ENCODE measurements at places on chromosomes 6 and 20.

DNA sequence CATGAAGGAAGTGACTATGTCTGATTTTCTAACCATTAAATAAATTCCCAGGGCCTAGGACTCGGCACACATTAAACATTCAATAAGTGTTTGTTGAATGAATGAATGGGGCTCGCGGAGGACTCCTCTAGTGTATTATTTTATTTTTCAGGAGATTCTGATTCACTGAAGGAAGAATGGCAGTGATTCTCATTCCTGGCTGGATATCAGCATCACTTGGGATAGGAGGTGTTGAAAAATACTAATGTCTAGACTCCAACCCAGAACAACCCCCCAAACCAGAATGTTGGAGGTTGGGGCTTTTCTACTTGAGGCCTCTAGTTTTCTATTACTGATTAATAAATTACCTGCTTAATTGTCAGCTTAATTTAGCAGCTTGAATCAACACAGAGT is 195.4 kb downstream of the BTBD3 start:
- peak; percentile 5 for DNase-seq

DNA sequence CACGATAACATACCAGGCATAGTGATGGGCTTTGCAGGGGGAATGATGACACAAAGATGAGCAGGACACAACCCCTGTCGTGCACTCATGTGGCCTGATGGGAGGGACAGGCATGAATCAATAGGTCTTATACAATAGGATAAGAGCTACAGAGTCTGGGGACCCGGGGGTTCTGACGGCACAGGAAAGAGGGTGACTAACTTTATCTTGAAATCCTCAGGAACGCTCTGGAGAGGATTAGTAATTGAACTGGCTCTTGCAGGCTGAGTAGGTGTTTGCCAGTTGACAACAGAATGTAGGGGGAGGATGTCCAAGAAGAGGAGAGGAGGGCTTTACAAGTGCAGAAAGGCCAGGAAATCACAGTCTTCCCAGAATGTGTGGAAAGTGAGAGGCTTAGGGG is 219.9 kb upstream of the ECI2 start:
- DNase-seq: peak; percentile 81

DNA sequence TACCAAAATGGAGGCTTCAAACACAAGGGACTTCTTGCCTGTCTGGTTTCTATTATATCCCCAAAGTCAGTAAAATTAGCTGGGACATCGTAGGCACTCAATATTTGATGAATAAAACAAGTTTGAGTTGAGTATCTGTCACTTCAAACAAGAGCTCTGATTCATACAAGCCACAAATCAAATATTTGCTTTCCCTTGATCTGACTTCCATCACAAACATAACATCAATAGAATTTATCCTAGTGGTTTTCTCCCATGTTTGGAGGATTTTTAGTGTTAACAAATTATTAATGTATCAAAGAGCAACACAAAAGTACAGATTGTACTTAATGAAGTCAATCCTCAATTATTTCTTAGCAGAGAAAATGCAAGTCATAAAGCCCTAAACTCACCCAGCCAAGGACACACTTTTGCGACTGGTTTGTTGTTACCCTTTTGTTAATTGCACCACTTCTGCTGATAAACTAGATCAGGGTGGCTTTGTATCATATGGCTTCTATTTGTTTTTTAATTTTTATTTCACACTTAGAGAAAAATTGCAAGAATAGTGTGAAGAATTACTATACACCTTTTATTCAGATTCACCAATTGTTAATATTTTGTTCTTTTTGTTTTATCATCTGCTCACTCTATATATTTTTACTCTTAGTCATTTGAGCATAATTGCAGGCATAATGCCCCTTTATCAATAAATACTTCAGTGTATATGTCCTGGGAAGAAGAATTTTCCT is 117.4 kb upstream of the PRDM1 start:
- no peak for DNase-seq

GRCh38 chr6:41901882-41902519 is 6.8 kb upstream of the USP49 start:
- peak; percentile 45 for DNase-seq

- no peak for DNase-seq
These were observed 66.1 kb downstream of the ADGB start for GRCh38 chr6:146664871-146665360.

GRCh38 chr6:11291582-11291981 is 59.1 kb upstream of the NEDD9 start:
- no peak for DNase-seq

- DNase-seq: no peak
These were observed 30.3 kb downstream of the CD83 start for GRCh38 chr6:14147891-14148290.

GRCh38 chr6:106704327-106704726 is 74.9 kb downstream of the QRSL1 start:
- DNase-seq: no peak

DNA sequence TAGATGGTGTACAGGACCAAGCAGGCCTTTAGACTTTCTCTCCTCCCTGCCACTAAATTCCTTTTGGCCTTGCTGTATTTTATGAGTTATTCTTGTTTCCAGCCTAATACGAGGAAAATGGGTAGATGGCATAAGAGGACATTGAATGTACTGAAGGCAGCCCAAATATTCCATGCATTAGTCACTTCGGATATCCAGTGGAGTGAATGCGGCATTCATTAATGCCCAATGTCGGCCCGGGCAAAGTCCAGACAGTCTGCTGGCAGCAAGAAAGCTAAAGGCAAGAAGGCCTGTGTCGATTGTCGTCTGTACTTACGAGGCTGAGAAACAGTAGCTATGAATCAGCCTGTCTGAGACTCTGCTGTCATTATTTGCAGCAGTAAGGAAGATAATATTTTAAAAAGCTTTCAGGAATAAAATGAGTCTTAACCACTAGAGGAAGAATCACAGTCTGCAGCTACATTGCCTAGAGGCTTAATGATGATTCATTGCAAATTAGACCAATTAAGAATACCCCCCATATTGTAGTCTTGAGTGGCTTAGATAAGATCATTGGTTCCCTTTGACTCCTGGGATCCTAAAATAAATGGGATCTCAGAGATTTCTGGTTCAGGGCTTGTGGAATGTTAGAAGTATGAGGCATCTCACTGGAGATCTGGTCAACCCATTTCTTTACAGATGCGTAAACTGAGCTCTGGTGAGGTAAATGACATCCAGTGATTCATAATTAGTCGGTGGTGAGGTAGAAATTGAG is 534.1 kb upstream of the JAG1 start:
- peak; percentile 16 for DNase-seq

GRCh38 chr20:187733-188132 is 1.8 kb downstream of the DEFB128 start:
- DNase-seq: no peak

DNA sequence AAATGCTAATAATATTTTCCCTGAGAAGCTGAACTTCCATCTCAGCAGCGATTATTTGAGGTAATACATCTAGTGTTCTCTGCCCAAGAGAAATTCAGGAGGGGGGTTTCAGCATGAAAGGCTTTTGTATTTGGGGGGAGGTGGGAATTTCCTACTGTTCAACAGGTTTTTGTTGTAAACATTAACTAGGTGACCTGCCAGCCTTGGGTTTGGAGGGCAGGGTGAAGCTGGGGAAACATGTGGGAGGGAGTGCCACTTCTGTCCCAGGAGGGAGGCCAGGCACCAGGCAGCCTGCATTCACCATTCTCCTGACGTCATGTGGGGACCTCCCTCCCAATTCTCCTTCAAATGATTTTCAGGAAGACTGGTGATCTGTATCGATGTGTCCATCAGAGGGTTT is 37.7 kb upstream of the PKHD1 start:
- DNase-seq: no peak

- DNase-seq: no peak
These were observed 797 bp upstream of the GNRH2 start for GRCh38 chr20:3042625-3043024.

- no peak for DNase-seq
These were observed 15.9 kb upstream of the FANCE start for GRCh38 chr6:35436071-35436857.

DNA sequence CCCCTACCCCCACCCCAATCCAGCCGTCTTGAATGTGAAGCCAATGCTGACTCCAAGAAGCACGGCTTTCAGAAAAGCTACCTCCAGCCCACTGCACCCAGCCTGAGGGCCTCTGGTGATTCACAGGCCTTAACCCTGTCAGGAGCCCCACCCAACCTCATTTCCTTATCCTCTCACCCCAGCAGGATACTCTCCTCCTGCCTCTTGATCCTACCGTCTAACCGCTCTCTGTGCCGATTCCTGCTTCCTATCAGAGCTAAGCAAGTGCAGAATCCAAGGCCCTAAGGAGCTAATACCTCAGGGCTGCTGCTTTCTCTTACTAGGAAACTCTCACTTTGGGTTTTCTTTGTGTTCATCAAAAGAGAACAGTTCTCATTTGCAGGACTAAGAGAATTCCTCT is 47.2 kb downstream of the TRERF1 start:
- DNase-seq: peak; percentile 91

DNA sequence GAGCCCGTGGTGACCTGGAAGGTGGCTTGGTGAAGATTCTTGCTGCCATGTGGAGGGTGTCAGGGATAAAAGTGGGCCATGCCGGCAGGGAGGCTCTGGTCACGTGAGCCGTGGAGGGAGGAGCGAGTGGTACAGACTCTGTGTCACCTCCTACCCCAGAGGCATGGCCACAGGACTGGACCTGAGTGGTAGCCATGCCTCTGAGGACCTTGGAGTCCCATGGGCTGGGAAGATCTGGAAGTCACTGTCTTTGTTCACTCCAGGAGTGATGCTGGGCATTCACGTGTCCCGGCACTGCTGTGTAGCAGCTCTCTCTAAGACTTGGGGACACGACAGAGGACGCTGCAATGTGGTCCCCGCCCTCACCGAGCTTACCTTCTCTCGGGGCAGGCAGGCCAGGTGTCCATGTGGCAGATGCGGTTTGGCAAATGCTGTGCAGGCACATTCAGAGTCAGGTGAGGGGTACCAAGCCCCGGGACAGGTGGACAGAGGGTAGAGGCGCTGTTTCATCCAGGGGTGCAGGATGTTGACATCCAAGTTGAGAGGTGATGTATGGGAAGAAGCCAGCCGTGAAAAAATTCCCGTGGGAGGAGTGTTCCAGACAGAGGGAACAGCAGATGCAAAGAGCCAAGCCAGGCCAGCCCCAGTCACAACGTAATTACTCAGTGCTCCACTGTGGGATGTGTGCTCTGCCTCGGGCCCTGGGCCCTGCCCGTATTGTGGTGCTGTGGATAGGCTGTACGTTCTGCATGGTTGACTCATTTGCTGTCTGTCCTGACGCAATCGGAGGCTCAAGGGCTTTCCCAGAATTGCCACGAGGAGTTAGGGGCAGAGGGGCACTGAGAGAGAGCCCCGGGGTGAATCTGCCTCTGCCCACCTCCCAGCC is 307.8 kb downstream of the TAF4 start:
- DNase-seq: no peak

GRCh38 chr6:108690326-108691049 is 129.8 kb downstream of the FOXO3 start:
- peak; percentile 59 for DNase-seq

GRCh38 chr6:113879186-113880096 is 22.3 kb downstream of the MARCKS start:
- DNase-seq: peak; percentile 63

DNA sequence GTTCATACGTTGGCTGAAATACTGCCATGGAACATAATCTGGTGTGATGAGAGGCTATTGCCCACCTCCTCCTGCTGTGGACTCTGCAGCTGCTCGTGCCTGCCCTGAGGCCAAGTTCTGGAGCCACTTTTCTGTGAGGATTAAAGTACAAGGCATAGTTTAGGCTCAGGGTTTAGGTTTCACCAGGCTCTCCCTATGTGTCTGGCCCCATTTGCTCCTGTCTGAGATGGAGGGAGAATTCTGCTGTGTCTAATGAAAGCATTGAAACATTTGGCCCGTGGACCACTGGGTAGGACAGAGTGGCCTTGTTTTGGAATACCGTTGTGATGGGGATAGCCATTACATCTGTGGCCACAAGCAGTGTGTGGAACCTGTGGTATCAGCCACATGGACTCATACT is 5.9 kb downstream of the WRNIP1 start:
- no peak for DNase-seq
